ENCODE measurements at places on chromosomes 16 and 17. TPM values are rescaled to one million over a fixed set of nuclear protein-coding genes. Genes with fewer than 3 reads are reported as not detected.

DNA sequence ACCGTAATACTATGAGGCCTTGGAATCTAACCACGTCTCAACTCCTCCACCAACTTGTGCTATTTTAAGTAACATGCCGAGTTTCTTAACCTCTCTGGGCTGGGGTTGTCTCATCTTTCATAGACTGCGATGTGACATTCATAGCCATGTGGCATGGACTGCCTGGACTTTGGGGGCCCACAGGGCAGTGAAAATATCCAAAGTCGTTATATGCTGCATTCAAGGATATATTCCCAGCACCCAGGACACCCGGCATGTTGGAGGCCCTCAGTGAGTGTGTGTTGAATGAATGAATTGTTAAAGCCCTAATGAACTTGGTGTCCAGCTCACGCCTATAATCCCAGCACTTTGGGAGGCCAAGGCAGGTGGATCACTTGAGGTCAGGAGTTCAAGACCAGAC is 203.1 kb downstream of the CBLN1 start:
- H3K4me1 ChIP-seq, result no peaks in the 10 kb centered on the region
- no peaks in the 10 kb centered on the region for H3K36me3 ChIP-seq
- H3K27ac ChIP-seq, result no peak overlapping the region
- H3K4me3 ChIP-seq, result no peak overlapping the region

DNA sequence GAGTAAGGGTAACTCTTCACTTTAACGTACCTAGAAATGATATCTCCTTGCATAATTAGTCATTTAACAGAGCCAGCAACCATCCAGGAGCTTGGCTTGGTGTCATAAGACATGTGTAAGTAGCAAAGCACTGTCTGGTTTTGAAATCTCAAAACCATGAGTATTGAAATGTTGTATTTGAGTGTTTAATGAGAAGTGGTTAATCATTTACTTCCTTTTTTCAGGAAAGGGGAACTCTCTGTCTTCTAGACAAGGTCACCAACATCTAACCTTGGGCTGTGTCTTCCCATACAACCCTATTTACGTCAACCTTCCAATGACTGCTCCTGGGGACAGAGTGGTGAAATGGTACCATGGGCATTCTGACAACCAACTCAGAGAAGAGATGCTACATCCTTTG is 27.1 kb downstream of the PMP22 start:
- no peaks in the 10 kb centered on the region for H3K36me3 ChIP-seq
- H3K4me1 ChIP-seq, result no peaks in the 10 kb centered on the region
- no peak for DNase-seq
- no peak overlapping the region for H3K4me3 ChIP-seq
- no peaks in the 10 kb centered on the region for H3K27me3 ChIP-seq
- H3K27ac ChIP-seq, result no peak overlapping the region

DNA sequence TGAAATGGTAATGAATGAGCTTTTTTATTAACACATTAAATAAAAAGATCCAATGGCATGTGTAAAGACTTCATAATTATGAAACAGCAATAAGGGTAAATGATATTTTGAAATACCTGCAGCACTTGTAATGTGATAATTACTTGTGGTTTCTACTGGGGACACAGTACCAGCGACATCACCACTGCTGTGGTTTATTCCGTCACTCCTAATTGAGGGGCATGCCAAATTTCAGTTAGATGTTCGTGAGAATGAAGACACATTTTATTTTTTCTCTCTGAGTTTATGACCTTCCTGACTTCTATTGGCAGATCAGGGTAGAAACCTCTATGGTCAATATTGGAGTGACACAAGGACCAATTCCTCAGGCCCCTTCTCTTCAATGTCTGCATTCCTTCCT is 131.9 kb upstream of the XYLT1 start:
- no peaks in the 10 kb centered on the region for H3K27me3 ChIP-seq
- peaks cover 4% of the 10 kb centered on the region for H3K4me1 ChIP-seq
- no peaks in the 10 kb centered on the region for H3K36me3 ChIP-seq
- DNase-seq, result no peak
- no peak overlapping the region for H3K4me3 ChIP-seq

Gene MT1F
- 5.9 TPM for total RNA-seq

Gene AOC2
- 3.4 TPM for total RNA-seq

Gene DCXR
- 158 TPM for total RNA-seq

Gene KIFC3
- total RNA-seq, result 48.4 TPM

DNA sequence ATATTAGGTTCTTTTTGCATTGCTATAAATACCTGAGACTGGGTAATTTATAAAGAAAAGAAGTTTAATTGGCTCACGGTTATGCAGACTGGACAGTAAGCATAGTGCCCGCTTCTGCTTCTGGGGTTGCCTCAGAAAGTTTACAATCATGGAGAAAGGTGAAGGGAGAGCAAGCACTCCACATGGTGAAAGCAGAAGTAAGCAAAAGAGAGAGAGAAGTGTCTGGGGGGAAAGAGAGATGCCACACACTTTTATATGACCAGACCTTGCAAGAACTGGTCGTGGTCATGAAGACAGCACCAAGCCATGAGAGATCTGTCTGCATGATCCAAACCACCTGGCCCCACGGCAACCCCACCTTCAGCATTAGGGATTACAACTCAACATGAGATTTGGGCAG is 45.4 kb downstream of the KCNJ16 start:
- no peak overlapping the region for H3K27ac ChIP-seq
- H3K4me1 ChIP-seq, result peaks cover 21% of the 10 kb centered on the region
- no peaks in the 10 kb centered on the region for H3K27me3 ChIP-seq
- DNase-seq, result no peak
- no peak overlapping the region for H3K4me3 ChIP-seq
- no peaks in the 10 kb centered on the region for H3K36me3 ChIP-seq

DNA sequence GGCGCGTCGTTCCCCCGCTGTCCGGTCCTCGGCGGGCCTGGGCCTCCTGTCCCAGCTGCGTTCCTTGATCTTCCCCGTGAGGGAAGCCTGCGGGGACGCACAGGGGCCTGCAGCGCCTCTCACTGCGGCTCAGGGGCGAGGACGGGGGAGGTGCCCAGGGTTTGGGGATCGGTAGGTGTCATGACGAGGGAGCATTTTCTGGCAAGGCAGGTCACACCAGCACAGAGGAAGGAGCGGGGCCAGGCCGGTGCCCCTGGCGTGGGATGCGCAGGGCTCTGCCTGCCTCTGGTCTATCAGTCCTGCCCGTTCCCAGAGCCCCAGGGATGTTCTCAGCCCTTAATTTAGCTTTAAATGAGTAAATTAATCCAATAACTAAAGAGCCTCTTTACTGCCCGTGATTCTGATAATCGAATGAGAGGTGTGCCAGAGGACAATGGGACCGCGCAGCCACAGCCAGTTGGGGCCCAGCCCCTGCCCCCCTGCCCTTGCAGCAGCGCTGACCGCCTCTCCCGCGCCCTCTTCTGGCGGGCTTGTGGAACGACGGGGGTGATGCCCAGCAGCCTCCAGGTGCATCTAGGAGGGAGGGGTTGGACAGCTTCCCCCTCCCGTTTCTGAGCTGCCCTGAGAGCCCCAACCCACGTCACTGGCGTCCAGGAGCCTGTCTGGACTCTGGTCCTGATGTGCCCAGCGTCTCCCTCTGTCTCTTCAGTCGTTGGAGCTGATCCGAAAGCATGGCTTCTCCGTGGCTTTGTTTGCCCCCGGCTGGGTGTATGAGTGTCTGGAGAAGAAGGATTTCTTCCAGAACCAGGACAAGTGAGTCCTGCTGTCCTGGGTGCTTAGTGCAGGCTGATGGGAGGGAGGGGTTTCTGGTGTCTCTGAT is 7.9 kb downstream of the ENGASE start:
- H3K27ac ChIP-seq, result no peak overlapping the region
- H3K4me3 ChIP-seq, result no peak overlapping the region
- H3K36me3 ChIP-seq, result peaks cover 6% of the 10 kb centered on the region

GRCh38 chr16:1560153-1560552 is 26.7 kb downstream of the TMEM204 start:
- no peaks in the 10 kb centered on the region for H3K4me1 ChIP-seq
- no peak overlapping the region for H3K27ac ChIP-seq
- no peaks in the 10 kb centered on the region for H3K36me3 ChIP-seq
- no peak overlapping the region for H3K4me3 ChIP-seq
- no peak for DNase-seq

- DNase-seq, result no peak
- peaks cover 6% of the 10 kb centered on the region for H3K4me1 ChIP-seq
- no peak overlapping the region for H3K4me3 ChIP-seq
- H3K36me3 ChIP-seq, result no peaks in the 10 kb centered on the region
Observed at GRCh38 chr16:80384862-80385261, 155.9 kb upstream of the DYNLRB2 start.

- peak overlapping the region; percentile 90 for H3K4me3 ChIP-seq
- H3K36me3 ChIP-seq, result peaks cover 5% of the 10 kb centered on the region
- no peaks in the 10 kb centered on the region for H3K27me3 ChIP-seq
- H3K27ac ChIP-seq, result peak overlapping the region; percentile 97
- H3K4me1 ChIP-seq, result peaks cover 25% of the 10 kb centered on the region
Observed at GRCh38 chr16:4623593-4623992, 1.0 kb upstream of the MGRN1 start.

DNA sequence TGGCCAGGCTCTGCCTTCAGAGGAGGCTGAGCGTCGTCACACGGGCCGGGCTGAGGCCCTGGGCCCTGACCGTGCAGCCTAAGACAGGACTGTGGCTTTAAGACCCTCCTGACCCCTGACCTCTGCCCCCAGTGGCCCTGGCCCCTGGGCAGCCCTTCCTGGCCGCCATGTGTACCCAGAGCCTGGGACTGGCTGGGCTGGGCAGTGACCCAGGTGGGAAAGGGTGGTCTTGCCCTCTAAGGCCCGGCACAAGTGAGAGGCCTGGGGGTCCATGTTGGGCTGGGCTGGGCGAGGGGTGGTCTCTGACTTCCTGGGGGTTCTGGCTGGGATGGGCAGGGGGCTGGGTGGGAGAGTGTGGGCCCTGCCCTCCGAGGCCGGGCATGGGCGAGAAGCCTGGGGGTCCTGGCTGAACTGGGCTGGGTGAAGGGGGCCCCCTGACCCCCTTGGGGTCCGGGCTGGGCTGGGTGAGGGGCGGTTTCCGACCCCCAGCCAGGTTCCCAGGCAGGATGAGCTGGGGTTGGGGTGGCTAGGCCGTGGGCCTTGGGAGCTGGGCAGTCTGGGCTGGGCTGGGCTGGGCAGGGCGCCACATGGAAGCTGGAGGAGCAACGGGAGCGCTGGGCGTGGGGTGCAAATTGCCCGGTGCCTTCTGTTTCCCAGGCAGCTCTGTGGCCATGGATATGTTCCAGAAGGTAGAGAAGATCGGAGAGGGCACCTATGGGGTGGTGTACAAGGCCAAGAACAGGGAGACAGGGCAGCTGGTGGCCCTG is at the start of gene CDK3:
Gene CDK3 (plus strand): TSS at position 101 of the 767 bp plus-strand sequence. CDS start 571 bp downstream, at position 672.
- H3K4me3 ChIP-seq, result no peak within 1 kb of the TSS
- H3K36me3 ChIP-seq, result peaks cover 8% of the 10 kb centered on the region
- no peaks in the 10 kb centered on the region for H3K27me3 ChIP-seq
- DNase-seq, result no peak
- H3K4me1 ChIP-seq, result peaks cover 24% of the 10 kb centered on the region

GRCh38 chr16:70454222-70455034 is at the start of gene FCSK:
FCSK (plus strand) TSS chr16:70454595; CDS start chr16:70463191, 8,596 bp downstream.
- peak within 1 kb of the TSS; percentile 94 for H3K4me3 ChIP-seq
- DNase-seq, result peak; percentile 80
- H3K36me3 ChIP-seq, result no peaks in the 10 kb centered on the region
- no peaks in the 10 kb centered on the region for H3K4me1 ChIP-seq
- H3K27ac ChIP-seq, result peak within 1 kb of the TSS; percentile 91

- no peak overlapping the region for H3K4me3 ChIP-seq
- no peak for DNase-seq
- no peaks in the 10 kb centered on the region for H3K27me3 ChIP-seq
- no peaks in the 10 kb centered on the region for H3K36me3 ChIP-seq
- H3K4me1 ChIP-seq, result no peaks in the 10 kb centered on the region
Observed at GRCh38 chr17:148757-149156, 11.4 kb downstream of the SCGB1C2 start.

GRCh38 chr17:79769570-79770506 is 8.1 kb upstream of the CBX2 start:
- H3K27me3 ChIP-seq, result peaks cover 12% of the 10 kb centered on the region
- H3K4me1 ChIP-seq, result peaks cover 11% of the 10 kb centered on the region
- DNase-seq, result no peak

GRCh38 chr16:1779234-1779701 is 3.1 kb downstream of the SPSB3 start:
- H3K27ac ChIP-seq, result peak overlapping the region; percentile 67
- H3K36me3 ChIP-seq, result peaks cover 3% of the 10 kb centered on the region
- DNase-seq, result no peak
- H3K4me1 ChIP-seq, result peaks cover 14% of the 10 kb centered on the region
- no peaks in the 10 kb centered on the region for H3K27me3 ChIP-seq

DNA sequence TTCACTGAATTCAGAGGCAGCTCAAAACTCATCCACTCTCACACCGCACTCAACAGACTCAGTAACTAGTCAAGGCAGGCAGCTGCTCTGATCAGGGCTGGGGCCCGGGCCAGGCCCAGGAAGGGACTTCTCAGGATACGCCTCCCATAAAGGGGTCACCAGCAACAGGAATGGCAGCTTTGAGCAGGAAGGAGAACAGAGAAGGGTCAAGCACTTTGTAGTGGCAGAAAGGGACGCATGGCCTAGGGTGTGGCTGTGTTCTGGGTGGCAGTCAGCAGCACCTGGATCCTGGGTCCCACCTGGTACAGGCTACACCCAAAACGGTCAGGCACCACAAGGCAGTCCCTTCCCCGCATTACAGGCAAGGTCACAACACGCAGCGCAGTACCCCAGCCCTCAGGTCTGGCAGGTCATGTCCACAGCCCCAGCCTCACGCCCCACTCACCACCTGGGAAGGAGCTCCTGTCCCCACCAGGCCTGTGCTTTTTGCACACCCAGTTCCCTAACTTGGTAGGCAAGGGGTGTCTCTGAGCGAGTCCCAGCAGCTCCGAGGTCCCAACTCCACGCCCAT is 99.7 kb downstream of the ZNF778 start:
- H3K27me3 ChIP-seq, result no peaks in the 10 kb centered on the region
- peak overlapping the region; percentile 46 for H3K4me3 ChIP-seq
- DNase-seq, result no peak
- H3K4me1 ChIP-seq, result peaks cover 65% of the 10 kb centered on the region
- H3K27ac ChIP-seq, result peak overlapping the region; percentile 50

Gene TSPOAP1
- total RNA-seq, result 18.4 TPM

Gene PRSS33
- 0.39 TPM for total RNA-seq

Gene PLEKHH3
- 29.1 TPM for total RNA-seq

Measured in type B pancreatic cell (in vitro differentiated cells).